HuH-7.5 (cell line): ENCODE measurements at places on chromosomes 3 and 15.

DNA sequence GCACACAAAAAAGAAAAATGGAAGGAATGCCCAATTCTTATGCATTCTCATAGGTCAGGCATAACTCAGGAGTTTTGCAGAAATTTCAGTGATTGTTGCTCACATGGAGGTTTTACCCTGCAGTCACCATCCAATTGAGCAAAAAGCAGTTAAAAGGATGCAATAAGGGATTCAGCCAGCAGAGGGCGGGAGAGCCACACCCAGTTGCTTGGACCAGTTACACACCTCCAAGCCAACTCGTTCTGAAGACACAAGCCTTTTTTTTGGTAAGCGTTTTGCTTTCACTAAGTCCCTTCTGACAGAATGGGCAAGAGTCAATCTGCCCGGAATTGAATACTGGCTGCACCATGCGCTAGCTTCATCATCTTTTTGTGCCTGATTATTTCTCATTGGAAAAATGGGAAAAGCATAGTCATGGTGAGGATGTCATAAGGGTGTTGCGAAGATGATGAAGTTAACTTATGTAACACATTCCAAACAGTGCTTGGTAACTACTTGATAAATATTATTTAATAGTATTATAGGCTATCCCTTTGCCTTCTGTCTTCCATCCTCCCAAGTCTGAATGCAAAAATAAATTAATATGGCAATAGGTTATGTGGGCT is 154.4 kb upstream of the SGO1 start:
- DNase-seq: no peak

DNA sequence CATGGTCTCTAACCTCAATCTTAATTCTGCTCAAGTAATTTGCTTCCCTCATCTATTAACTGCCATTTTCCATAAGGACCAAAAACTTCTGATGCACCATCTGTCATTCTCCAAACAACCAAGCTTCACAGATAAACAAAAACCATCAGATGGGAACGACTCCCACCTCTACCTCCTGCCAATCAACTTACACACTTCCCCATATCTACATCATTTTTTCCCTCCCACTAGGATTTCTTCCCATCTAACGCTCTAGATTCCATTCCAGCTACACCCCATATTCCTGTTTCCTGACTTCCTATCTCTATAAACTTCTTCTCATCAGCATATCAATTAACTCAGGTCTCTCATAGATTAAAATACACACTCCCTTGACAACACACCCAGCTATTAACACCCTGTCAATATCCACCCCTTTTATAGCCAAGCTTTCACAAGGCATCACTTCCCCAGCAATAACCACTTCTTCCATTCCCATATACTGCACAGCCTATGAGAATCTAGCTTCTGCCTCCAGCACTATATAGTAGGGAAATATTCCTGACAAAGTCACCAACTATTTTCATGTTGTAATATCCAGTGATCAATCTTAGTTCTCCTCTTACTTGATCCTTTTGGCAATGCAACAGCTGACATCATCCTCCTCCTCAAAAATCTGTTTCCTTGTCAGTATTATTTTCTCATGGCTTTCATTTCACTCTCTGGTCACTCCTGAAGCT is 39.2 kb downstream of the SNX4 start:
- no peak for DNase-seq

DNA sequence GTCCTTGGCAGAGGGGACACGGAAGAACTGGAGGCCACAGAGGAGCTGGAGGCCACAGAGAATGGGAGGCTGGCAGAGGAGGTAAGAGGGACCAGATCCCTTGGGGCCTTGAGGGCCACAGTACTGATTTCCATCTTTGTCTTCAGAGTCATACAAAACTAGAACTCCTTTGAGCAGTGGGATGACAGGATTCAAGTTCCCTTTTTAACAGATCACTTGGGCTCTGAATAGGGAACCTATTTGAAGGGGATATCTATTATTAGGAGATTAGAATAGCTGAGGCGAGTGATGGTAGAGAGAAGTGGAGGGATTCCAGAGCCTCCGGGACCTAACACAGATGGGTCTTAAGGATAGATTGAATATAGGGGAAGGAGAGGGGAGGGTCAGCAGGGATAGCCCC is 55.7 kb downstream of the OXNAD1 start:
- DNase-seq: no peak

GRCh38 chr3:20456511-20456910 is 270.5 kb upstream of the SGO1 start:
- DNase-seq: no peak

- DNase-seq: no peak
These were observed 12.5 kb downstream of the ST3GAL6 start for GRCh38 chr3:98775459-98776139.

DNA sequence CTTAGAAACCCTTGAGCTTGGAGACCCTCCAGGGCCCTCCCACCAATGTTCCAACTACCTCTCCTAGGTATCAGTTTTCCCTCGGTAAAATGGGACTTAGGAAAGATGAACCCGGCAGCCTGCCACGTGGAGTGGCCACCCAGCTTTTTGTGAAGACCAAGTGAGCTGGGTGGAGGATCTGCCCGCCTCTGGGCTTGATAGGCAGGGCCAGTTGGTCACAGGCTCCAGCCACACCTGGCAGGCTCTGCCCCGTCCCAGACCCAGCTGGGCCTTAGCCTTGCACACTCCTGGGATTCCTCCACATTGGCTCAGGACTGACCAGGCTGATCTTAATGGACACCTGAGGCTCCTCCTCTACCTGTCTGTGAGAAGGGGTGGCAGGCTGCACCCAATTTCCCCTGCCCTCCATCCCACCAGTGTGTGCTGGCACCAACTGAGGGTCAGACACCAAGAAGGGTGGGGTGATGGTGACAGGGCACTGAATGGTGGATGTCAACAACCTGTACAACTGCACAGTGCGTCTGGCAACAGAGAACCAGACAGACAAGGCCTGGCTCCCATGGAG is 761 bp upstream of the GRIP2 start:
- DNase-seq: no peak

- peak; percentile 6 for DNase-seq
These were observed 235.0 kb upstream of the KBTBD8 start for GRCh38 chr3:66762916-66763693.

GRCh38 chr3:38059591-38059990 is 20.6 kb downstream of the DLEC1 start:
- DNase-seq: no peak

DNA sequence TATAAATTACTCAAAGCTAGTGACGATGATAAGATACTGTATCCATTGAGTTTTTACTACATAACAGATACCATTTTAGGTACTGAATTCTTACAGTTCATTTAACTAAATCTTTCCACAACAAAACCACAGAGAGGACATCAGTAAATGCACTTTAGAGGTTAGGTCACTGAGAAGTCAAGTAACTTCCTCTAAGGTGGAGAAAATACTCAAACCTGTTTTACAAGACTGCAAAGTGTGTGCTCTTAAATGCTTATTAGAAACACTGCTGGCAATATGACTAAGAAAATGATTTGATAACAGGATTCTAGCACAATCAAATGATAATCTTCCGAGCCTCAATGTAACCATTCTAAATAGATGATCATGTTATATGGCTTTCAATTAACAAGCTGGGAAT is 99.4 kb downstream of the UBE3A start:
- DNase-seq: no peak

- no peak for DNase-seq
These were observed 396.4 kb upstream of the TPRG1 start for GRCh38 chr3:188775412-188775811.
